Natural killer cell treated with Interleukin-12 subunit alpha and Interleukin-12 subunit beta and Interleukin-15 and Interleukin-18, amount 100 ng/mL, for 72 hours (primary cell): ENCODE measurements at places on chromosomes 12 and 14.
A peak's percentile ranks its signal among the peaks of the same experiment; 100 is the strongest.

GRCh38 chr12:119802472-119802871 lies 74.6 kb downstream of the CIT start:
- no peak for DNase-seq

DNA sequence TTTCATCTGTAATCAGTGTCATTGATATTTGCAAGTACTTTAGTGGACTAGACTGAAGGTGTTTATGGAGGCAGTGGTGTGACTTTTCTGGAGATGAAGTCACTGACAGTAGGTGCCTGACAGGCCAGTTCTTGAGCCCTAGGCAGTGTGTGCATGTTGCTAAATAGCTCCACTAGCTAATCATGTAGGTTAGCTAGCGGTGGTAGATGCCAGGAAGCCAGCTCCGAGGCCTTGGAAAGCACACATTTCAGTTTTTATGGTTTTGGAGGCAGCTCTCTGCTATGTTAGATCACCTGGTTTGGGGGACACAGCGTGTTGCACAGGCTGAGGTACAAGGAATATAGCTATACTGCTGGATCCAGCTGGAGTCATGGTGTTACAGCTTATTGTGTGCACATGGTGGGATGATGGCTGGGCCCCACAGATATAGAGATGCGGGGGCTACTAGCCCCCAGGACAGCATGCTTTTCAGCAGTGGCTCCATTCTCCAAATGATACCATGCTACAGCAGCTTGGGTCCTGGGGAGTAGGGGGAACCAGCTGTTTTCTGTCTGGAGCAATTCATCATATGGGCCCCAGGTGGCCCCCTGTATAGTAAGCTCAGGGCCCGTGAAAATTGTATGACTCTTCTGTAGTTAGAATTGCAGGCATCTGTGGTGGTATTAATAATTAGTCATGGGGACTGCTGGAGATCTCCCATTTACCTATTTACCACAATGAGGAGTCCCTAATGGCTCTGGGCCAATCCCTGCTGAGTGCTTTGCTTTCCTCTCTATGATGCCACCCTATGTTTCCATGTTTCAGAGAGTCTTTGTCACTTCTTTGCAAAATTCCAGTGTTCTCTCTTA lies 367.2 kb upstream of the LMO3 start:
- no peak for DNase-seq

GRCh38 chr14:68786491-68787091 lies 6.3 kb downstream of the ZFP36L1 start:
- no peak for DNase-seq

- DNase-seq: no peak
These were observed 30.1 kb downstream of the PSEN1 start for GRCh38 chr14:73166399-73166798.

GRCh38 chr14:104873380-104874055 lies 8.4 kb downstream of the CEP170B start:
- no peak for DNase-seq

- DNase-seq: no peak
These were observed 16.9 kb upstream of the MYF6 start for GRCh38 chr12:80690513-80690912.

- DNase-seq: no peak
These were observed 281.2 kb downstream of the RGS6 start for GRCh38 chr14:72213424-72213823.

DNA sequence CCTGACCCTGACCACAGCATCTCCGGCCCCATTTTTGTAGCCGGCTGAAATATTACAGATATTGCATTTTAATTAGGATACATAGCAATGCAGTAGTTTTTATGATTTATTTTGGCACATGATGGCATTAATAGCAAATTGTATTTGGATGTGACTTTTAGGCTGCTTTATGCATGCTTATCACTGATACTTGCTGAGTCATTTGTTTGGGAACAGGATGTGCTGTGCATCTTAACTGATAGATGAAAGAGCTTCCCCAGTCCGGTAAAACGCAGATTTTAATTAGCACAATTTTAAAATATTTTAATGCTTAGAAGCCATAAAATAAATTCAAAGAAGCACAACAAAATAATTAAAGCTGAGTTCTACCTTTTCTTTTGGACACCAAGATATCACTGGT lies 90.7 kb downstream of the OTOGL start:
- no peak for DNase-seq

- peak; percentile 31 for DNase-seq
These were observed 1.2 kb upstream of the LAG3 start for GRCh38 chr12:6771091-6771495.

DNA sequence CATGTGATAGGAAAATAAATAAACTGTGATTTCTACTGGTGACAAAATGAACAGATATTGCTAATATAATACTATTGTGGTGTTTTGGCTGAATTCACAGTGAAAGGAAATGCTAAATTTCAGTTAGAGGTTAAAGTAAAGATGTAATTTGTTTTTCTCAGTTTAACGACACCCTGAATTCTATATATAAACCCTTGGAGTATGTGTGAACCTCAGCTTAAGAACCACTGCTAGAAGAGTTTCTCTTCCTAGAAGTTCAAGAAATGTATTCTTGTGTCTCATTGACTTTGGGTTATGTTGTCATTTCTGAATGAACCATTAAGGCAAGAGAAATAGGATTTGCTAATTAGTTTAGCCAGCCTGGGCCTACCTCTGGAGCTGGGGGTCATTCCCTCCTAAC lies 8.2 kb downstream of the FBXO34 start:
- no peak for DNase-seq

- no peak for DNase-seq
These were observed 37.5 kb upstream of the DAAM1 start for GRCh38 chr14:59150990-59151389.

DNA sequence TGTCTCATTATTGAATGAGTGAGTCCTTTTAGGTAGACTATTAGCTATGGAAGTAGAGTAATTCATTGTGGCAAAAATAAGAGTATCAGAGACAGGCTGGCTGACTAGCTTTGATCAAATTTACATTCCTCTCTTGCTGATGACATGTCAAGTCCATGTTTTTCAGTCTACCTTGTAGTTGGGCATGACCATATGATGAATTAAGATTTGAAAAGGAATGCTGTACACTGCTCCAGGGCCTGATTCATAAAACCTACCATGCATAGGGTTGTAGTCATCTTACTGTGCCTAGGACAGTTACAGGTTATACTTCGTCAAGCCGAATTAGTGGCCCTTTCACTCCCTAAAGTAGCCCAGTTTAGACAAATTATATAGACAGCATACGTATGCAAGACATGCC lies 545.7 kb upstream of the MIS18BP1 start:
- DNase-seq: no peak

DNA sequence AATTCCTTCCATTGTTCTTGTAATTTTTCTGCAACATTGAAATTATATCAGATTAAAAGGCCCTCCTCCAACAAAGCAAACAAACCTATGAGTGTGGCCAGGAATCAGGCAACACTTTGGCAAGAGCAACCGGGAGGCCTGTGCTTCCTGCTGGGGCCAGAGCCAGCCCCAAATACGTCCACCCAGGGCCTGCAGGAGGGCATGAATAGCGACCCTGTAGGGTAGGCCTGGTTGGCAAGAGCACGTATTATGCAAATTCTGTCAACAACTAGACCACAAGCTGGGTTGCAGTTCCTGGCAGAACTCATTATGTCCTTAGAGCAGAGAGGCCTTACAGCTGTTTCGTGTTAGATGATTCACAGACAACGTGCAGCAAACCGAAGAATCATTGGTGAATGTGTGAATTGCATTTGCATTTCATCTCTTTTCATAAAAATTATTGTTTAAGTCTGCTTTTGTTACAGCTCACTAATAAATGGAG lies 26.9 kb upstream of the LGALS3 start:
- peak; percentile 91 for DNase-seq

- no peak for DNase-seq
These were observed 6.4 kb downstream of the KTN1 start for GRCh38 chr14:55586411-55586810.

DNA sequence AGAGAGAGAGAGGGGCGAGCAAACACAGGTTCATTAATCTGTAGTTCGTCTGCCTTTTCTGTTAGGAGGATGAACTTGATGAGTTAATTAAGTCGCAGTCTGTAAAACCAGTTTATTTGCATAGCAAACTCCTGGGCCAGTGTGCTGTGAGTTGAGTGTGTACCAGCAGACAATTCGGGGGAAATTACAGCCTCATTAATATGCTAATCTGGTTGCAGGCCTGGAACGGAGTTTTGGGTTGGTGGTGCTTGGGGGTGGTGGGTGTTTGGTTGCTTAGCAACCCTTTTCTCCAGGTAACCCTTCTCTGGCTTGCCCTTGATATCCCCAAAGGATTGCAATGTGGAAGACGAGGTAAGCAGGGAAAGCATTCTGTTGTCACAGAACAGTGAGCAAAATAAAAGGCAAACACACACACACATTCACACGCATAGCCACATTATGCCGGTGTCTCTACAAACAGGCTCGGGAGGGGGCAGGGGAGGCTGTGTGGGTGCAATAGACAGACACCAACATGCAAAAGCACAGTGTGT lies 29.2 kb upstream of the LHX5 start:
- DNase-seq: no peak

DNA sequence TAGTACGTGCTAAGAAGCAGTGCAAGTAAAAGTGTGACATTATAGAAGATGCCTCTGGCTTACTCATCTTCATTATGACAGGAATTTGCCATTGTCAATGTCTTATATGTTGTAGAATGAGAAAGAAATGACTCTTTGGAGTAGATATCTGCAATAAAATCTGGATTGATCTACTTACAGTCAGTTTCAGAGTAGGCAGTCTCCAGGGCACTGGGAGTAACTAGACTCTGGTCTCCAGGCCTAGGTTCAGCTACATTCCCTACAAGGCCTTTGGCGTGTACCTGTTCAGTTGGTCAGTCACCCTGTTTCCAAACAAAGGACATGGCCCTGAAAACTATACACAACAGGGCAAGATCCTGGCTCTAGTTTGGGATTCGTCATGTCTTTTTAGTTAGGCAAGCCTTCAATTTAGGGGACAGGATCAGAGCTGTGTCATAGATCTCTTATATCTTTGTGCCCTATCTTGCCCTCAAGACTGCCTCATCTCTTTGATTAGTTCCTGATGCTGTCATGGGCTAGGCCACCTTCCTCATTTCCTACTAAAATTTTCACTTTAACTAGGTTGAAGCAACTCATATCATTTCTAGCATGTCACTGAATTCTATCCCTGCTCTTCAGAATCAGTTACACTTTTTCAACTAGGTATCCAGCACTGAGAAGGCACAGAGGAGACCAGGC lies 410.0 kb downstream of the RAD51B start:
- no peak for DNase-seq

- no peak for DNase-seq
These were observed 369.7 kb upstream of the SYT1 start for GRCh38 chr12:78494911-78495310.

DNA sequence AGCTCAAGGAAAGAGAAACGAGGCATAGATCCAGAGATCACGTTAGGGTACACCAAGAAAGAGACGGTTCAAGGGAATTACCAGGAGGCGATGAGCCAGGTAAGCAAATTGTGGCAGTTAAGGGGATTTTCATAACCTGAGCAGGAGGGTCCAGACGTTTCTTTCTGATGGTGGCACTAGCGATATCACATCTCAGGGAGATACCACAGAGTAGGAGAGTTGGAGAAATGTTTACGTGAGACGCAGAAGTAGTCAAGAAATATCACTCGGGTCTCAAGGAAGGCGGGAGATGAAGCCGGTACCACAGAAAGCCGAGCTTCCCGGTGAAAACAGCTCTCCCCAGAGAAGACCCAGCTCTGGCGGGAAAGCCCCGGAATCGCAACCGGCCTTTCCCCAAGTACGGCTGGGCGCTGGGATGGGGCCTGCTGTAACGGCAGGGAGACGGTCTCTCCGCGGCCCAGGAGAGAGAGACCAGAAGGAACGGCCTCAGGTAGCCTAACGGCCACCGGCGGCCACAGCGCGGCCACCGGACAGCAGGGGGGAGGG lies 485 bp downstream of the SENP1 start:
- DNase-seq: no peak

DNA sequence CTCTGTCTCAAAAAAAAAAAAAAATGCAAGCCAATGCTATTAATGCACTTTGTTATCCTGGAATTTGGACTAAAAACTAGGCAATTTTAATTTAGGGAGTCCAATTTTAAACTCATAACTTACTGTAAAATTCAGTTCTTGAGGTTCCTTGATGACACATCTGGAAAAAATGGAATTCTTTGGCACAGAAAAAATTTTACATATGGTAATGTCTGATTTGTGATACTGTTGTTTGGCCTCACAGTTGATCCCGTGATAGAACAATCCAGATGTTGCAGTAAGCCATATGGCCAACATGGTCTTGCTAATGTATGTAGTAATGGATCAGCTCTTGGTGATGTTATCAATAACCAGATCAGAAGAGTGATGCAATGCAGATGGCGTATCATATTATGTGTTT lies 1089.8 kb downstream of the FLRT2 start:
- no peak for DNase-seq

DNA sequence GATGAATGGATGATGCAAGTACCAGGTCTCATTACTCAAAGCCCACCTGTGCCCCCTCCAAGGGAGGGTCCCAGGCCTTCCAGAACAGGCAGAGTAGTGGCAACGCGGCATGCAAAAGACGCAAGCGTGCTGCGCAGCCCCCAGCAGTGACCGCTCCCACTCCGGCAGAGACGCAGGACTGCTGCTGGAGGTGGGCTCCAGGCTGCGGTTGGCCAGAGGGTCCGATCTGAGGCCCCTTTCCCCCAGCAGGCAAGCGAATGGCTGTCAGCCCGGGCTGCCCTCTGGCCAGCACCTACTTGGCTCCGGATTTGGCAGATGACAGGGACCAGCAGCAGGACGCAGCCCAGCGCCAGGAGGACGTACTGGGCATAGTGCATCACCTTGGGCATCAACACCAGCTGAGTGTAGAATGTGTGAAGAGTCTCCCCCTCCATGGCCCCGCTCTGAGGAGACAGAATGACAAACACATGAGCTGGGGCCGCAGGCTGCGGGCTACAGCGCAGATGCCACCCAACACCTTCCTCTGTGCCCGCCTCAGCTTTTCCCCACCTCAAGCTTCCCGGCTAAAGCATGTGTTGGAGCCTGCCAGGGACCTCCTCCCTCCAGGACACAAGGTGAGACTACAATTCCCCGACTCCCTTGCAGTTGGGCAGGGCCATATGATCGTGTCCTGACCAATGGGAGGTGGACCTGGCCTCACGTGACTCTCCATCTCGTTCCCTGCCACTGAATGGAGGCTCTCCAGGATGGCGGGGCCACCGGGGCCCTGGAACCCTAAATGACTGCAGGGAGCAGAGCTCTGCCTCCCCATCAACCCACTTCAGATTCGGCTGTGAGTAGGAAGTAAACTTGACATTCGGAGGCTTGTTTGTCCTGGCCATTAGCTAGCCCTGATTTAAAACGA lies 77.4 kb downstream of the SCARB1 start:
- DNase-seq: peak; percentile 56
